ENCODE measurements at places on chromosomes 4 and X.

DNA sequence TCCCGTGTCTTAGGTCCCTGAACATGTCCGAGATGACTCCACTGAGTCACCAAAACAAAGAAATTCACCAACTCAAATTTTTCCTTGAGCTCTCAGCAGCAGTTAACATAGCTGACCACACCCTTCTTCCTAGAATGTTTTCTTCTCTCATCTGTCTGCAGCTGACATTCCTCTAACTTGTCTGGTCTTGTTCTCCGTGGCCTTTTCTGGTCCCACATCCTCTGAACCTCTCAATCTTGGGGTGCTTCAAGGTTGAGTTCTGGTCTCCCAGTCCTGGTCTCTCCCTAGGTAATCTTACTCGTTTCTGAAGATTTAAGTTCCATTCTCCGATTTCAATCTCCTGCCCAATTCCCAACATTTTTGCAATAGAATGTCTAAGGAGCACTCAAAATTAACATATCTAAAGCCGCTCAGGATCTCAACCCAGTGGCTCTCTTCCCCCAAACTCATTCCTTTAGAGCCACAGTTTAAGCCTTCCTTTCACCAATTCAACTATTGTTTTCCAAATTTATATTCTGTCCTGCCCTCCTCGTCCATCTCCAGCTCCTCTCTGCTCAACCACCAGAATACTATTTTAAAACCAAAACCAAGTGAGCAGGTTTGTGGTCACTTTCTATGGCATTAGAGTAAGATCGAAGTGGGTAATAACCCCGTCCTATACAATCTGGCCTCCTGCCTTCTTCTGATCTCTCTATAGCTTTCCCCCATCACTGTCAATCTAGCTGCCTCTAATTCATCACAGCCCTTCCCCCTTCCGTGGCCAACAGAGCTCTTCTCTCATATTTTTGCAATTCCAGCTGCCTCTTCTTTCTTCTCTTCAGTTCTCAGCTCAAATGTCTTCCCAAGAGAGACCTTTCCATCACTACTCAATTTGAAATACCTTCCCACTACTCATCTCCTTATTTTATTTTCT lies 1.2 kb downstream of the TRIML2 start:
- no peak for DNase-seq

- no peak for DNase-seq
Measured at GRCh38 chr4:164989471-164989870, 12.0 kb upstream of the TRIM61 start.

DNA sequence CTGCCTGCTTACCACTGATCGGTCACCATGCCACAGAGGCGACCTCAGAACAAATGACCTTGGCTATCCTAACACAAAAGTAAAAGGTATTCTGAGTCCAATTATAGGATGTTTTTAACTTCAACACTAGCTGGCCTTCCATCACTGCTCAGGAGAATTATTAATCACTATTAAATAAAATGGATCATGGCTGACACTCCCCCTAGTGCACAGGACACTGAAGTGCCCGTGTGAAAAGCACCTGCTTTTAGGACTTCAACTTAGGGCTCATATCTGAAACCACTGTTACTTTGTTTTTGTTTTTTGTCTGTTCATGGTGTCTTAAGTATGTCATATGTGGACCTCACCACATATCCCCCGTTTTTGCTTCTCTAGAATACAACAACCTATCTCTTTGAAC lies 33.9 kb downstream of the STX18 start:
- no peak for DNase-seq

DNA sequence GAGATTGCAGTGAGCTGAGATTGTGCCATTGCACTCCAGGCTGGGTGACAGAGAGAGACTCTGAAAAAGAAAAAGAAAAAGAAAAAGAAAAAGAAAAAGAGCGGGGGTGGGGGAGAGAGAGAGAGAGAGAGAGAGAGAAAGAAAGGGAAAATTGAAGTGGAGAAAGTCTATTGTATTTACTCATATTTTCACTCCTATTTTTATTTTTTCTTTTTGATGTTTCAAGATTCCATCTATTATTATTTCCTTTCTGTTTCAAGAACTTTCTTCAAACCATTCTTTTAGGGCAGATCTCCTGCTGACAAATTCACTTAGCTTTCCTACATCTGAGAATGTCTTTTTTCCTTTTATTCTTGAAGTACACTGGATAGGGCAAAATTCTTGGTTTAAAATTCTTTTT lies 57.5 kb upstream of the HDAC8 start:
- no peak for DNase-seq

- DNase-seq = no peak
Measured at GRCh38 chrX:31819455-31819854, 747.6 kb upstream of the FTHL17 start.

GRCh38 chr4:59179372-59179771 lies 2020.8 kb upstream of the ADGRL3 start:
- no peak for DNase-seq

DNA sequence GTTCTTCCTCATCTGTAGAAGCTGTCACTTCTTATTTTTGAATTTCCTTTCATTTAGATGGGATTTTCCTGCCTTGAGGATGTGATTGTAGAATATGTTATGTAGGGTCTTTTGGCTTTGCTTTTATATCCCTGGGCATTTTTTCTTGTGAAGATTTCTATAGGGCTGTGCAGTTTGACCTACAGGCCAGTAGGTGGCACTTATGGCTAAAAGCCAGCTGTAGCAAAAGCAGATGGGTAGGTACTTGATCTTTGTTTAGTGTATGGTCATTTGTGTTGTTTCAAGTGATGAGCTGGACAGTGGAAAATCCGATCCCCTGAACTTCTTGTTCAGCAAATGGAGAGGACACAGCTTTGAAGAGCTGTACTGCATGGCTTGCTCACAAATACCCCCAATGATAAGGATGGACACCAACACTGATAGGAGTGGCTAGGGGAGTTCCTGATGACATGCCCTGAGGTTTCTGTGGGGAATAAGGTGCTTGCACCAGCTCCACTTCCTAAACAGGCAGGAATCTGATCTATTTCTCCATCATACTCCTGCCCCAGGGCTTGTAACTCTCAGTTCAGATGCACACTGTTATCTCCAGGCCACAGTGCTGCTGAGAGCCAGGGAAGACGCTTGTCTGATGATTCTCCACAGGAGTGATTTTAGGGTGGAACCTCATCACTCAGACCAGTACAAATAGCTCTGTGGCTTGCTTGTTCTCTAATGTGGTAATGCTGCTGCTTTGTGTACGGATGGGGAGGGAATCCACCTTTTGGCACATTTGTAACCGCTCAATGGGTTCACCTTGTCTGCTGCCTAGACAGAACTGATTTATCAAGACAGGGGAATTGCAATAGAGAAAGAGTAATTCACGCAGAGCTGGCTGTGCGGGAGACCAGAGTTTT lies 417.1 kb upstream of the MAGEB16 start:
- no peak for DNase-seq

GRCh38 chr4:95017305-95018064 lies 259.7 kb downstream of the BMPR1B start:
- DNase-seq = no peak

DNA sequence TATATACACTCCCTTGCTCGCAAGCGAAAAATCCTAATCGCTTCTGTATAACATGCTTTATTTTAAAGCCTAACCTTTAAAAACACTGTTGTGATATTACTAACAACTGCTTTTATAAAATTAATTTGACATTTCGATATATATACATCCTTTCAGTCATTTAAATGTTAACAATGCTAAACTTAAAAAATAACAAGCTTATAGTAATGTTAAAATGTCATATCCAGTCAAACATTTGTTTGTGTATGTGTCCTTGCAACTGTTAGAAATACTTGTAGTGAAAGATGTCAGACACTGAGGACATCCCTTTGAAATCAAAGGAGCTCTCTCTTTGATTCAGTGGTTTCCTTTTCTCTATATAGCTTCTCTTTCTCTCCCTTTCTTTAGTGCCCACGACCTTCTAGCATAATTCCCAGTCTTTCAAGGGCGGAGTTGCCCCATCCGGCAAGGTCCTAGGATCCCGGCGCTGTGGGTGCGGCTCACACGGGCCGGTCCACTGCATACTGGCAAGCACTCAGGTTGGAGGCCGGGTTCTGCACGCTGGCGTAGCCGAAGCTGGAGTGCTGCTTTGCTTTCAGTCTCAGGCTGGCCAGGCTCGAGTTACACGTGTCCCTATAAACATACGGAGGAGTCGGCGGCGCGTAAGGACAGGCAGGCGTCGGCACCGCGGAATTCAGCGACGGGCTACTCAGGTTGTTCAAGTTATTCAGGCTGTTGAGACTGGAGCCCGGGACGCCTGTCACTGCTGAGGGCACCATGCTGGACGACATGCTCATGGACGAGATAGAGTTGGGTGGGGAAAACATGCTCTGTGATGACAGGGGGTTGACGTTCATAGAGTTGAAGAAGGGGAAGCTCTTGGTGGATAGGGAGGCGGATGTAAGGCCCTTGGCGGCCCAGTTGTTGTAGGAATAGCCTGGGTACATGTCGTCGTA lies 5.0 kb downstream of the PITX2 start:
- no peak for DNase-seq

- DNase-seq = no peak
Measured at GRCh38 chr4:122854447-122855352, 28.1 kb downstream of the FGF2 start.

GRCh38 chrX:70052895-70053615 lies 3.3 kb upstream of the AWAT2 start:
- DNase-seq = no peak

DNA sequence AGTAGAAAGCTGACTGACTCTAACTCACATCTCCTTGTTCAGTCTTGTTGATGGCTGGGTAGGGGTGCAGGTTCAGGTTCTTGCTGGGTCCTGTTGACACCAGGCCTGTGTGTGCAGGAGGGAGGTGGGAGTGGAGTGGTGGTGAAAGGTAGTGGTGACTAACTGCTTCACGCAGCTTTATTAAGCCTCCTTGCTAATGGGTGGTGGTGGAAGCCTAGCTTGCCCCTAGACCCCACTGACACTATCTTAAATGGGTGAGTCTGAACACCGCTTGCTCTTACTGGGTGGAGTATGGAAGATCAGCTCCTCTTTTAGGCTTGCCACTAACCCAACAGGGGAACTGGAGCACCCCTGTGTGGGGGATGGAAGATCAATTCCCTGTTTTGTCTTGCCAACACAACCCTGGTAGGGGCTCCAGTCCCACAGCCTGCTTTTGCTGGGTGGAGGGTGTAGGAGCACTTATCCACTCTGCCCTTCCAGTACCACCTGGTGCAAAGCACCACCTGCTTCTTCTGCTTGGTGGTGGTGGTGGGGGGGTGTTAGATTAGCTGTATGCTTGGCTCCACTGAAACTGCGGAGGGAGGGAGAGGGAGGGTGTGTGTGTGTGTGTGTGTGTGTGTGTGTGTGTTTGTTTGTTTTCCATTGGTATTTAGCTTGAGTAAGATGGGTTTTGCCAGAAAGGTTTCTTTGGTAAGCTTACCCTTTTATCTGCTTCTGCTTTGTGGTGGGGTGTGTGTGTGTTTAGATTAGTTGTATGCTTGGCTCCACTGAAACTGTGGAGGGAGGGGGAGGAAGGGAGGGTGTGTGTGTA lies 25.6 kb downstream of the KDM6A start:
- DNase-seq = no peak

- no peak for DNase-seq
Measured at GRCh38 chr4:36677112-36677511, 395.7 kb downstream of the DTHD1 start.

GRCh38 chrX:106247162-106247561 lies 79.1 kb downstream of the PWWP3B start:
- no peak for DNase-seq

DNA sequence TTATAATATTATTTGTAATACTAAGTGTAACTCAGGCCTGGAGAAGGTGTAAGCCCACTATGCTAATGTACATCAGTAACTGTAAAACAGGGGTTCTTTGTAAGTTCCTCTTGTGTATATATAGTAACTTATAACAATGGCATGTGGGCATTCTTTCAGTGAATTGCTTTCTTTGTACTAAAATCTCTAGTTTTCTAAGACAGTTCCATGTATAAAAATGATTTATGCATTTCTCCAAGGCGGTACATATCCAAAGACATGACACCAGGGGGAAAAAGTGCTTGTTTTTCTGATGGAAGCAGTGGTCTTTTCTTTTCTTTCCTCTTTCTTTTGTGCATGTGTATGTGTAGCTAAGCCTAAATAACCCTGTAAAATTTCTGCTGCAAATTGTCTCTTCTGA lies 702.4 kb upstream of the GRID2 start:
- no peak for DNase-seq

DNA sequence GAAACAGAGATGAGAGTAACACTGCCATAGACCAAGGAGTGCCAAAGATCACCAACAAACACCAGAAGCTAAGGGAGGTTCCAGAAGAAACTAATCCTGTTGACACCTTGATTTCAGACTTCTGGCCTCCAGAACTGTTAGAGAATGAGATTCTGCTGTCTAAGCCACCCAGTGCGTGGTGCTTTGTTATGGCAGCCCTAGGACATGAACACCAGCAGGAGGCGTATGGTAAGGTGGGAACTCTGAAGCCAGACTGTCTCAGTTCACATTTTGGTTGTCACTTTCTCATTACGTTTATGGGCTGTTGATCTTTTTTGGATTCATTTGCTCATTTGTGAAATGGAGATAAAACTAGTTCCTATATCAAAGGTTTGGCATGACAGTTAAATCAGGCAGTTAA lies 142.9 kb downstream of the DCHS2 start:
- no peak for DNase-seq

DNA sequence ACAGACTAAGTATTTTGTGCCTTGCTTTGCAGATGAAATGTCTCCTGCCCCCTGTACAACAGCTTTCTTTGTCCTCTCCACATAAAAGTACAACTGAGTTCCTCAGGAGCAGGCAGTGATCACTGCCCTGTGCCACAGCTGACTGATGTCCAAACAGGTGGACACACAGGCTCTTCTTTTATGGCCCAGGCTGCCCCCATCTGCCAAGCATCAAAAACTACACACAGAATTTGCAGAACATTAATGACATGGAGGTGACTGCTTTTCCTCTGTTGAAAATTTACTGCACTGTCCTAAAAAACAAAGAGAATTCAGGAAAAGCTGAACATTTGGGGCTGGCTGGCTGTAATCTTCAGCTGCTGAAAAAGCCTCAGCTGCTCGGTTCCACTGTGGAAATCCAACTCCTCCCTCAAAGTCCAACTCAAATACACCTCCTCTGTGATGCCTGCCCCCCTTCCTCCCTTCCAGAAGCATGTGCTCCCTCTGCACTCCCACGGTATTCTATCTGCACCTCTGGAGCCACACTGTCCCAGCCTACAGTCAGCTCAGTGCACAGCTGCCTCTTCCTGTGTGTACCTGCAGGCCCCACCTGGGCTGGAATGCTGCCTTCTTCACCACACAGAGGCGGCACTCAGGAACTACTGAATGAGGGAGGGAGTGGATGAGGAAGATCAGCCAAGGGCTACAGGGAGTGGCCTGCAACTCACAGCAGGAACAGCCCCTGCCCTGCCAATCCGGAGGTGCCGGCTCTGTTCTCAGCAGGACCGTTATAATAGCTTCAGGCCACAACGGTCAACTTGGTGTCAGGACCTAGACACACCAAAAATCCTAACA lies 10.3 kb downstream of the AFAP1 start:
- DNase-seq = no peak

DNA sequence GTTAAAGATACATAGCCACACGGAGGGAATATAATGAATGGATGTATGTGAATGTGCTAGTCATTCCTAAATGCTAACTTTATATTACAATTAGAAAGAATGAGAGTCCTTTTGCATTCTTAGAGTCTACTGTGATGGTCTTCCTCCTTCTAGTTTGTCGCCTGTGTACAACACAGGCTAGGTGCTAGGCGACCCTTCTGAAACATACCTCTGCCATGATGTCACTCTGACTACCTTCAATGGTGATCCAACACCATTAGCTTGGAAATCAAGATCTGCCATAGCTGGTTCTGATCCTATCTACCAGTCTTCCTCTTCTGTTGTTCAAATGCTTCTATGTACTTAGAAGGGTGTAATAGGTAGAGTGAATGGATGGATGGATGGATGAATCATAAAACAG lies 151.2 kb downstream of the MGST2 start:
- no peak for DNase-seq
